ENCODE measurements at places on chromosomes 4 and X.

DNA sequence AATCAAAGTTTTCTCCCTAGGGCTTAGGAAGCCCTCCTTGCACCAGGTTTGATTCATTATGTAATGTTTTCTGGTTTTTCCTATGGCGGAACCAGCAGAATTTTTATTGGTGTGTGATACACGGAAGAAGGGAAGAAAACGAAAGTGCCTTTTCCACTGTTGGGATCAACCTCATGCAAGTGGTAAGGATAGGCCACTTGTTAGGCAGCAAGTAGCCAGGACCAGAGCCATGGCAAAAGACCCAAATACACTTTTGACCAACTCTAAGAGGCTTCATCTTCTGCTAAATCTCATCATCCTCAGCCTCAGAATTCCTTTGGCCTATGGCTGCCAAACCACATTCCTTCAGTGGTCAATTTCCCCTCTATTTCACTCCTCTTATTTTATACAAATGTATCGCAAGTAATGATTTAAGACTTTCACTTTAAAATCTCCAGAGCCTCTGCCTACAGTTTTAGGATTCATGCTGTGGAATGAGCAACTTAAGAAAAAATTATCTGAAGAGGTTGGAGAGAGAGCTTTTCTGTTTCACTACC is 21.2 kb downstream of the PPAT start:
- DNase-seq: no peak

- DNase-seq: no peak
Measured at GRCh38 chr4:19883841-19884240, 367.9 kb upstream of the SLIT2 start.

- DNase-seq: no peak
Measured at GRCh38 chr4:156052116-156052515, 98.5 kb upstream of the CTSO start.

GRCh38 chr4:7799306-7799705 is 140.4 kb downstream of the AFAP1 start:
- no peak for DNase-seq

Data from left ventricle myocardium inferior (tissue), 1 donor.